Iris pigment epithelial cell (primary cell): ENCODE measurements at places on chromosomes 11 and 22.

- DNase-seq: no peak
These were observed 33.4 kb downstream of the ANO3 start for GRCh38 chr11:26365284-26365683.

DNA sequence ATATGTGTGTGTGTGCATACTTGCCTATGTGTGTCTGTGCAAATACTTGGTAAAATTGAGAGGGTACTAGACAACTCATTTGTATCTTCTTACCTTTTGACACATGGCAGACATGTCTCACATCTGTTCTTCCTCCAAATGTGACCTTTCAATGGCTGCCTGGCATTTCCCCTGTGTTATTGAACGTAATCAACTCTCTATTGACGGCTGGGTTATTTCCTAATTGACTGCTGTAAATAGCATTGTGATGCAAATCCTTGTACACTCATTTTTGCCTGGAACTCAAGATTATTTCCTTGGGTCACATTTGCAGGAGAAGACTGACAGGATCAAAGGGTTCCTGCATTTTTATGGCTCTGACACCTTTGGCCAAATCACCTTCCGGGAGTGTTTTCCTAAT is 37.4 kb downstream of the KCNQ1 start:
- DNase-seq: no peak

- no peak for DNase-seq
These were observed 32.2 kb downstream of the PARVG start for GRCh38 chr22:44212936-44213335.

DNA sequence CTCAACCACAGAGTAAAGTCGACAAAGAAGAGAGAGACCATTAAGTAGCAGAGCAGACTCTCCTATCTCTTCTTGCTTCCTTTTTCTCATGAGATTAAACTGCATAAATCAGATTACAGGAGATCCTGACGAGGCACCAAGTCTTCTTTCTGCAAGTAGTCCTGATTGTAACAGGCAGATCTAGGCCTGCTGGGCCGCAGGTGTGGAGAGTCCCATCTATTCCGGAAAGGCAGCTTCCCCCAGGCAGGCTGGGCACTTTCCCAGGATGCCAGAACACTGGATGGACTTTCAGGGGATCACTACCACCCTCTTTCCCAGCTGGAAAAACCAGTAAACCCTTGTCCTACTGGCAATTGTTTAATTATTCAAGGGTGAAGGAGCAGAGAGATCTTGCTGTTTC is 173.0 kb upstream of the CADM1 start:
- DNase-seq: no peak

DNA sequence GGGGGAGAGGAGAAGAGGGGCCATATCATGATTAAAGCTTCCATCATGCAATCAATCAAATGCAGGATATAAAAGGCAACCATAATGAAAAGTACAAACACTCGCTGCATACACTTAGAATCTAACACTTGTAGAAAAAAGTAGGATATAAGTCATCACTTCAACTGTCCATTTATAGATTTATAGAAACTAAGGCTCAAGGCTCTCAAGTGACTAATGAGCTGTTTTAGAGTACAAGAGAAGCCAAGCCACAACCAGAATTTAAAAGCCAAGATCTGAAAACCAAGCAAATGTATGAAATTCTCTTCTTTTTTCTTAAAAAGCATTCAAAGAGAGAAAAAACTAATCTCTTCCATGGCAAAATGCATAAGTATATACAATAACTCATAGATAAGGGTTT is 160.2 kb upstream of the BLID start:
- DNase-seq: no peak

- DNase-seq: peak; percentile 49
These were observed 26.9 kb downstream of the MICAL3 start for GRCh38 chr22:17997456-17997855.

DNA sequence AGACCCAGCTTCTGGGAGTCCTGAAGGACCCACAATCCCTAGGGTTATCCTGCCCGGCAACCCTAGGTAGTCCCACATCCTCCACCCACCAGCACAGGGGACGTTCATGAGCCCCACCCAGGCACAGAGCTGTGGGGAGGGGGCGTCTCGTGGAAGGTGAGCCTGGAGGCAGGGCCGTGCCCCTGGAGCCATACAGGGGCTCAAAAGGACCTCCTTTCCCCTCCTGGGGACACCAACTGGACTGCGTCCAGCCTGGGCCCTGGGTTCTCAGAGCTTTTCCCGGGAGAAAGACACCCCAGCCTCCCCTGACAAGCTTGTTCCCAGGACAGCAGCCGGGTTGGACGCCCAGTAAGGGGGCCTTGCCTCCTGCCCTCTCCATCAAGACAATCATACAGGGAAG is 78.4 kb downstream of the BRD1 start:
- DNase-seq: no peak

DNA sequence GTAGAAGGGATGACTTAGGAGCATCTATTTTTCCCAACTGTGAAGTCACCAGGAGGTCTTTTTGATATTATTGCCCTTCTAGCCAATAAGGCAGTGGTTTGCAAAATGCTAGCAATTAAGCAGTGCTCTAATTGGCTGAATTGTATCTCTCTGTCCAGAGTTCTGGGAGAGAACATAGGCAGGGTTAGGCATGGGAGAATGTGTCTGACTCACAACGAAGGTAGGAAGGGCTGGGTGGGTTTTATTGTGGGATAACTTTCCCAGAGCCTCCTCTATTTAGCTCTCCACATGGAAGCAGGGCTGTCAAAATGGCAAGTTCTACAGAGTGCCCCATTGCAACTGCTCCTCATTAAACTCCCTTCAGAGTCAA is 415.9 kb upstream of the CADM1 start:
- DNase-seq: no peak

GRCh38 chr11:8028766-8029165 is 41.6 kb downstream of the EIF3F start:
- no peak for DNase-seq

- DNase-seq: no peak
These were observed 102.7 kb upstream of the SEZ6L start for GRCh38 chr22:26066534-26066933.

GRCh38 chr11:72333661-72334060 is 89.7 kb upstream of the PHOX2A start:
- DNase-seq: peak; percentile 38

GRCh38 chr11:26134481-26135355 is 197.2 kb upstream of the ANO3 start:
- peak; percentile 25 for DNase-seq

DNA sequence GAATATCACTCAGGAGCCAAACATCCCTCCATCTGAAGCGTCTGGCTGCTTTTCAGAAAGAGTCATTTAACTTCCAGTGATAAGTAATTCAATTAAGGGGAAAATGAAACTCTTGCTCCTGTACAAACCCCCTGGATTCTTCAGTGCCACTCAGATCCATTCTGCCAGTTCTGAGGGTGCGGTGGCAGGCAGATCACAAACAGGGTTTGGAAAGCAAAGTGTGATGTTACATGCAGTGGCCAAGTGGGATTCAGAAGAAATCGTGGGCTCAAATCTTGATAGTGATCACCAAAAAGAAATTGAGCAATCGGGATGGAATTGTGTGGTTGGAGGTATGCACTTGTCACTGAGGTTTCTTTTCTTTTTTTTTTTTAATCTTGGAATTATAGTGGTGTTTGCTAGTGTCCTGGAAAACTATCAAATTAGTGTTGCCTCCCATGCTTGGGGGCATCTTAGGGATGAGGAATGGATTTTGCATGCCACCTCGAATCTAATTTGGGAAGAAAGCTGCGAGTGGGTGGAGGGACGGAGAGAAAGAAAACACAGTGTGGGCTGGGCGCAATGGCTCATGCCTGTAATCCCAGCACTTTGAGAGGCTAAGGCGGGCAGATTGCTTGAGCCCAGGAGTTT is 22.5 kb upstream of the RTL6 start:
- no peak for DNase-seq

DNA sequence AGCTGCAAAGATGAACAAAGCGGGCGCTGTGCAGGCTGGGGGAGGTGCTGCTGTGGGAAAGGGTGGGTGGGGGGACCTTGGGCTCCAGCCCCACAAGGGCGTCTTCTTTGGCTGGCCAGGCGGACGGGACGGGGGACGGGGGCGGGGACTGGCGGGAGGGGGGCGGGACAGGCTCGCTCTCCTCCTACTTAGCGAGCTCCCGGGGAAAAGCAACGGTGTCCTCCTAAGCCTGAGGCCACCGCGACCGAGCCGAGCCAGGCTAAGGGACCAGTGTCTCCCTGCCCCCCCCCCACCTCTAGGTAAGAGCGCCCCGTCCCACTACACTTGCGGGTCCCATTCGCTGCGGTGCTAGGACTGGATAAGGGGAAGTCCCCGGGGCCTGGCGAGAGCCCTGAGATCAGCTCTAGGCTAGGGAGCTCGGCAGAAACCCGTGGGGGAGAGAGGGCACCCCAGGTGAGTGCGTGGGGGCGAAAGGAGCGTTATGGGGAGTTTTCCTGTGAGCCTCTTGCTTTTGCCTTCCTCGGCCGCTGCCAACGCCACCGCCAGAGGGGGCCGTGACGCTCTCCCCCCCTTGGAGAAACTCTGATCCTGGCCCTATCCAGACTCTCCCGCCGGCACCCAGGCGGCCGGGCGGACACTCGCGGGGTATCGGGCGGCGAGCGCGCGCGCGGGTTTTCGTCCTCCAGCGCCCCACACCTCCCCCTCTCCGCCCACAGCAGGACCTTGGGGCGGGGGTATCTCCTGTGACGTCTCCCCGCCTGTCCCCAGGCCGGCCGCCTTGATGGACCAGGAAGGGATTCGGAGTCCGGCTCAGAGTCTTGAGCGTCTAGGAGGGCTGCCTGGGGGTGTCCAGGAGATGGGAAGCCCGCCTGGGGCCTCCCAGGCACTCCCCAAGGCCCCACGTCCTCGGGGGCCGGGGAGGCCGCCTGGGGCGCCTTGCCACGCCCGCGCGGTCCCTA is at the start of gene PHLDB1:
Gene PHLDB1 (plus strand): TSS at position 215 of the 959 bp plus-strand sequence. CDS start 6,222 bp downstream, outside the sequence.
- peak; percentile 72 for DNase-seq

- no peak for DNase-seq
These were observed 6.0 kb downstream of the SPTBN2 start for GRCh38 chr11:66722745-66723651.

DNA sequence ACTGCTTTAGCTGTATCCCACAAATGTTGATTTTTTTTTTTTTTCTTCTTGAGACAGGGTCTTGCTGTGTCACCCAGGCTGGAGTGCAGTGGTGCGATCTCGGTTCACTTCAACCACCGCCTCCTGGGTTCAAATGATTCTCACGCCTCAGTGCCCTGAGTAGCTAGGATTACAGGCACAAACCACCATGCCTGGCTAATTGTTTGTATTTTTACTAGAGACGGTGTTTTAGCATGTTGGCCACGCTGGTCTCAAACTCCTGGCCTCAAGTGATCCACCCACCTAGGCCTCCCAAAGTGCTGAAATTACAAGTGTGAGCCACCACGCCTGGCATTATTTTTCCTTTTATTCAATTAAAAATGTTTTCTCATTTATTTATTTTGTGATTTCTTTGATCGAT is 55.9 kb downstream of the PDHX start:
- no peak for DNase-seq

DNA sequence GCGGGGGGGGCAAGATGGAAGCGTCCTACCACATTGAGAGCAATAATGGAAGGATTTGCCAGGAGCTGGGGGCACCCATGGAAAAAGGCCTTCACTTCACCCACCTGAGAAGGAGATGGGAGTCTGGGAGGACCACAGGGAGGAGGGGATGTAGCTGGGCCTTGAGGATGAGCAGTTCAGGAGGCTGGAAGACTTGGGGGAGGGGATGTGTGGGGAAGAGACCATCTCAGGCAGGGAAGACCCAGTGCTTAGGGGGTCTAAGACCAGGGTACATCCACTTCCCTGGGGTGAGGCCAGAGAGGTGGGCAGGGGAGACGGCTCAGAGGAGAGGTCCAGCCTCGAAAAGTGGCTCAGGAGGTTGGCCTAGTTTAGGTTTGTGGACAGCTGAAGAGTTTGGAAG is 71.3 kb upstream of the TCF20 start:
- no peak for DNase-seq

DNA sequence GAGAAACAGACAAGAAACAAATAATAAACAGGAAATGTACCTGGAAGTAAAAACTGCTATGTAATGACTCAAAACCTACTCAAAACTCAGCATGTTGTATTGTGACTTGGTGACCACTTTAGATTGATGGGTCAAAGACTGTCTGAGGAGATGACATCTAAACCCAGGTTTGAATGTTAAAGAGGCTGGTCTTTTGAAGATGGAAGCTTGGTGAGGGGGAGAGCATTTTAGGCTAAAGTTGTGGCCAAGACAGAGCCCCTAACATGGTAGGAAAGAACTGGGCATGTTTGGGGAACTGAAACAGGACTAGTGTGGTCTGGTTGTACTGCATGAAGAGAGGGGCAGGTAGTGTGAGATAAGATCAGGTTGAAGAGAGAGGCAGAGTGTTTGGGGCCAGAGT is 85.3 kb upstream of the MYO18B start:
- no peak for DNase-seq

DNA sequence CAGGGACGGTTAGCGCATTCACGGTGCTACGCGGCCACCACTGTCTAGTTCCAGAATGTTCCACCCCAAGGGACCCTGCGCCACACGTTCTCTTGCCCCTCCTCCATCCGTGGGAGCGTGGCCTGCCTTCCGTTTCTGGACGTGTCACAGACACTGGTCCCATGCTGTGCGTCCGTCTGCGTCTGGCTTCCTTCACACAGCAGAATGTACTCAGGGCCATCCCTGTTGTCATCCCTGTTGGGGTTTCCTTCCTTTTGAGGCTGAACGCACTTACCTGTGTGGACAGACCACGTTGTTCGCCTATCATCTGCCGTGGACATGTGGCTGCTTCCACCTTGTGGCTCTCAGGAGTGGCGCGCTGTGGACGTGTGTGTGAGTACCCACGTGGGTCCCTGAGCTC is 24.9 kb downstream of the BRSK2 start:
- no peak for DNase-seq

DNA sequence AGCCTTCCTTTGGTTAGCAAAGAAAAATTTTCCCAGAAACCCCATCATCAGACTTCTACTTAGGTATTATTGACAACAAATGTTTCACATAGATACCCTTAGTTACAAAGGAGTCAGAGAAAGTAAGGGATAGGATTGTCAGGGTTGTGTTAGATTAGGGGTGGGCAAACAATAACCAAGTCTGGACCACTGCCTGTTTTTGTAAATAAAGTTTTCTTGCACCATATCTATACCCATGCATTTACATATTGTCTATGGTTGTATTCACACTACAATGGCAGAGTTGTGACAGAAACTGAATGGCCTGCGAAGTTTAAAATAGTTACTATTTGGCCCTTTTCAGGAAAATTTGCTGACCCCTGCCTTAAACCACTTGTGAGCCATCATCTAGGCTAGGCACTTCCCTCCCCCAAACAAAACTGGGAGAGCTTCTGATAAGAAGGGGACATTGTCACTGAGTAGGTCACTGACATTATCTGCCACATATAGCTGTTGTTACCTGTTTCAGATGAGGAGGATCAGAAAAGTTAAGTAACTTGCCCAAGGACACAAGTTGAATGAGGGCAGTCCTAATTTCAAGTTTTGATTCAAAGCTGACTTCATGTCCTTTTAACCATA is 40.7 kb upstream of the TMEM135 start:
- no peak for DNase-seq

DNA sequence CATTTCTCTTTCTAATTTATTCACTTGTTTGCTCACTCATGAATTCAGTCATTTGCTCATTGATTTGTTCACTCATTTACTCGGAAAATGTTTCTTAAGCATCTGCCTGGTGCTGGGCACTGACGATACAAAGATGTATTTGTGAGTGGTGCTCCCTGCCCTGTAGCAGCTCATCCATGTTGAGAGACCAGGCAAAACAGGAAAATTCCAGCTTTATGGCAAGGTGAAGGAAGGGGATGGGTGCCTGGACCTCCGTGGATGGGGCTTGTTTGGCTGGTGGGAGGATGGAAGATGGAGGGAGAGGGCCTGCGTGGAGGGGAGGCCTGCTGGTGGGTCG is 53.1 kb downstream of the TBC1D22A start:
- no peak for DNase-seq
